ENCODE measurements at places on chromosomes 4 and X.

DNA sequence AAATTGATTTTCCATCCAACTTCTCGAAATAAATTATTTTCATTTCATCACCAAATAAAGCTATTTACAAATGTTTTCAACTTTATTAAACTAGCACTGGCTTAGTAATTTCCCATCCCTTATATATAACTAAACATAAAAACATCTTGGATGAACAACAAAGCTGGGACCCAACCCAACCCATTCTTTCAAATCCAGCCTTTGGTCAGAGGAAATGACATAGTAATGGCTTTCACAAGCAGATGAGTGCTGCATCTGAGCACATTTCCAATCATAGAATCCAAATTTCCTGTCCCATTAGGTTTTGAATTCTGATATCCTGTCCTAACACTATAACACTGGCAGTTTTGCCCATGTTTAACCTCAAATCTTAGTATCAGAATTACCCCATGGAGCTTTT, 7.9 kb upstream of the EMCN start:
- DNase-seq: no peak

DNA sequence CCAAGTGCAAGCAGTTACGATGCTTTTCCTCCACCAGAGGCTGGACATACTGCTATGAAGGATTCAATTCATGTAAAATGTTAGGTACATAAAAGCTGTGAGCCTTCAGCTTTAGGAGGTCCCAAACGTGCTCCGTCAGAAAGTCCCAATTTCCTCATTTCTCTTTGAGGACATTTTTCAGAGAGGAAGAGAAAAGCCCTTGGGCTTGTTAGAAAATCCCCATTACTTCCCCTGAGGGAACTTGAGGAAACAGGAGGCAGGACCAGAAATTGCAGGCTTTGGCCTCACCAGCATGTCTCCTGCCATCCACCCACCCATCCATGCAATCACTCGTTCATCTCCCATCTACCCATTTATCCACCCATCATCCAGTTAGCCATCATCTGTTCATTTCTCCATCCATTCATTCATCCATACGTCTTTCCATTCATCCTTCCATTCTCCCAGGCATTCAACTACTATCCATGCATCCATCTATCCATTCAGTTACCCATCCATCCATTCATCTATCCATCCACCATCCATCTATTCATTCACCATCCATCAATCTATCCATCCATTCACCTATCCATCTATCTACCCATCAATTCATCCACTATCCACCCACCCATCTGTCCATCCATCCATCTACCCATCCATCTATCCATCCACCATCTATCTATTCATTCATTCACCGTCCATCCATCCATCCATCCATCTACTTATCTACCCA, 223.5 kb downstream of the AFAP1 start:
- DNase-seq: no peak

DNA sequence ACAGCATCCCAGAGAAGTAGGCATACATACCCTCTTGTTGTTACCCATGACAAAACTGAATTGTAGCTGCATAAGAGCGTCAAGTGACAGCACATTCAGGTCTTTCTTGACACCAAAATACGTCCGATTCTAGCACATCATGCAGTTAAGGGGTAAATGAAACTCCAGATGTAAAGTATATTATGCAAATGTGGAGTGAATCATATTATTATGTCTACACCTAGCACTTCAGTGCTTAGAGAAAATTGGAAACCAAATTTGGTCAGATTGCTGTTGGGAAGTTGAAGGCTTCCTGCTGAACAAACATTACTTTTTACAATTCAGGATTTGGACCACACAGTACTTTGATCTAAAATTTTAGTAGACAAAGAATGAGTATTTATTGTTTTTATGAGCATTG, 24.2 kb upstream of the LEF1 start:
- no peak for DNase-seq

- DNase-seq: no peak
Observed at GRCh38 chr4:14151101-14151500, 523.6 kb upstream of the BOD1L1 start.

DNA sequence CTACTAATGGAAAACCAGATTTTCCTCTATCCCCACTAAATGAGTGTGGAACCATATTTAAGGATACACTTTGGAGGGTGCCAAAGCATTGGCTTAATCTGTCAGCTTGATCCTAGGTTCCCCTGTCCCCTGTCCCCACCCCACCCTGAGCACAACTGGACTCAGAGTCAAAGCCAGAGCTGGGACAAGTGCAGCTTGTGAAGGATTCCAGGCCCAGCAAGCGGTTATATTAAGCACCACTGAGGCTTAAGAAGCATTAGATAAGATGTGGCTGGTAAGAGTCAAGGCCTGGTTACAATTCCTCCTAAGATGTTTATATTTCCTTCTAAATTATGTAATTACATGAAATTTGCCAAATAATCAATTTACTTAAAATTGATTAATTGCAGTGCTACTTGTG, 350.0 kb upstream of the GATB start:
- DNase-seq: no peak

GRCh38 chr4:17426222-17426621, 85.7 kb downstream of the QDPR start:
- no peak for DNase-seq

- DNase-seq: no peak
Observed at GRCh38 chr4:184282895-184283654, 65.4 kb upstream of the ENPP6 start.

- no peak for DNase-seq
Observed at GRCh38 chr4:17152941-17153540, 254.6 kb upstream of the LDB2 start.

DNA sequence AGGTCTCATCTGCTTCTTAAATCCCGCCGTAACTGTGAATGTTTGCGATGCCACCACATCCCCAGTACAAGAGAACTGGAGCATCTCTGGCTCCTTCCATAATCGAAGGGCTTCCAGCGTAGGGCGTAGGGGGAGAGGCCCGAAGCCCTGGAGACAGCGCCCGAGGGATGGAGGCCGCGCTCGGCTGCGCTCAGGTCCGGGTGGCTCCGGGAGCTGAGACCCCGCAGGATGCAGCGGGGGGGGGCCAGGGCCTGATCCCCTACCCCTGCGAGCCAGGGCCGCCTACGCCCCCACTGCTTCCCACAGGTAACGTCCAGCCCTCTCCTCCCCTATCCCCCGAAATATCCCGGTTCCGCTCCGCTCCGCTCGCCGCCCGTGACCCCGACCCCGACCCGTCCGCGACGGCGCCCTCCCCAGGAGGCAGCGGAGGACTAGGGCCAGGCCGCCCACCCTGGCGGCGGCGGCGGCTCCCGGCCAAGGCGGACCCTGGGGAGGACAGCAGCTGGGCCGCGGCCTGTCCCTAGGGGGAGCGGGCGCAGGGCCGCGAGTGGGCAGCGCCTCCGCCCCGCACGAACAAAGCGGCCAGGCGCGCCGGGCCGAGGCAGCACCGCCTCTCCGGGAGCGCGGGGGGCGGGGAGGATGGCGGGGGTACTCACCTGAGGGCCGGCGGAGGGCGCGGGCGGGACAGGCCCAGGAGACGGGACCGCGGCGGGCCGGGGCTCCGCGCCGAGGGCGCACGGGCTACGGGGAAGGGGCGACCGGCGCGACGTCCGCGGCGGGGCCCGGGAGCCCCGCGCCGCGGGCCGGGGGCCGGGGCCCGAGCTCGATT, 723 bp downstream of the WDFY3 start:
- peak; percentile 70 for DNase-seq

DNA sequence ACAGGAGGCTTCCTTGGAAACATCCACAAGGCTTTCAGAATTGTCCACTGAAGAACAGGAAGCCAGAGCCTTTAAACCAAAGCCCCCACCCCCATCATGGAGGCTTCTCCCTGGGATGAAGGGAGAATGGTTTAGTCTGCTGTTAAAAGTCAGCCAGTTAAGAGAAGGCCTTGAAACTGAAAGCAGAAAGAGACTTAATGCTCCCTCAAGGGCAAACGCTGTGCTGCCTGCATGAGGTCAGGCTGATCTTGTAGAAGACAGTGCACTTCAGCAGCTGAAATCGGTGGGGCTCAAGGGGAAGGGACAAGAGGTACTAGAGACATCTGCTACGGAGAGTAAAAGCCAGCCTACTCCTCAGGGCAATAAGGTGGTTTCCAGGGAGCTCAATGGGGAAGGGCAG, 69.0 kb downstream of the HPRT1 start:
- no peak for DNase-seq

- no peak for DNase-seq
Observed at GRCh38 chr4:2962614-2963174, 512 bp downstream of the NOP14 start.

- no peak for DNase-seq
Observed at GRCh38 chr4:22238742-22239141, 277.1 kb downstream of the ADGRA3 start.

DNA sequence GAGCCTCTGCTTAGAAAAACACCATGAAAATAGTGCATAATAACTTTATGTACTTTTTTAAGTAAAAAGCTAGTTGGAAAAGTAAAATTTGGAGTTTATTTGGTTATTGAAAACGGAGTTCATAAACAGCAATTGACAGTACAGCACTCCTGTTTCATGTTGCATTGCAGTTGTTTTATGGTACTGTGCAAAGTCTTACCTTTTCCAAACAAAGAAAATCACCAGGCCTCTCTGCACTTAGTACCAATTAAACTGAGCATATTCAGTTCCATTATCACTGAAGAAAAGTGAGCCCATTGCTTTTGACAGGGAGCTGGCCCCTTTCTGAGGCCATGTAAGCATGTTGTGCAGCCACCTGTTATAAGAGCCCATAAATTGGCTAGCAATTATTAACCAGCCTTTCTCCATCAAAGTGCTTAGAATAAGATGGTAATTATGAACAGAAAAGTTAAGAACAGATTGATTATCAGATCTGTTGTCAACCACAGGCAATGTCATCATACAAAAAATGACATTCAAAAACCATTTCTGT, 376.6 kb upstream of the EMCN start:
- no peak for DNase-seq

DNA sequence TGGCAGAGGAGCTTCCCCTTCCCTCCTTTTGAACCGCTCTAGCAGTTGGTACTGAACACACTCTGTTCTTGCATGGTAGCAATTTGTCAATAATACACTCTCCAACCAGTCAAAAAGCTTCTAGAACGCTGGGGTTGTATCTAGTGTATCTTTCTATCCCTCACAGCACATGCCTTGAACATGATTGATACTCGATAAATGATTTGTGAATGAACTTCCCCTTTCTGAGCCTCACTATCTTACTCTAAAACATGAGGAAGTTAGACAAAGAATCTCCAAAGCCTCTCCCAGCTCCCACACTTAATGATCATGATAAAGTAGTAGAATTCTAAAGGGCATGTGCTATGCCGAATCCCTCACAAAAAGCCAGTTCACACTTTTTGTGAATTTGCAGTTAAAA, 64.4 kb downstream of the DLG3 start:
- no peak for DNase-seq

- no peak for DNase-seq
Observed at GRCh38 chr4:139603576-139604410, 47.8 kb upstream of the SETD7 start.

DNA sequence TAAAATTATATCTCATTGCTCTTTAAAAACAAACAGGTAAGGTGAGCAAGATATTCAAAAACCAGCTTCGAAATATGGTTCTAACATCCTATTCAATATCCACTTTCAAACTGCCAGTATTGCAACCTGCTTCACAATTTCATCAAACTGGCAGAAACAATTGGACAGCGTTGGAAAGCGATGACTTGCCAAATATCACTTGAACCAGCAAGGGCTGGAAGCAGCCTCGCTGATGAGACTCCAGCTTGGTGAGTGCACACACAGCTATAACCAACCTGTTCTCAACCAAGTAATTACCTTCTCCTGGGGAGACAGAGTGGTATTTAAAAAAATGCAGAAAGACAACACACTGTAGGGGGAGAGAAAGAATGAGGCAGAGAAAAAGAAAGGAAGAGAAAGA, 155.8 kb upstream of the RAI2 start:
- DNase-seq: no peak

- no peak for DNase-seq
Observed at GRCh38 chr4:17447056-17447455, 64.8 kb downstream of the QDPR start.

- no peak for DNase-seq
Observed at GRCh38 chr4:80387390-80388283, 52.1 kb downstream of the CFAP299 start.

- DNase-seq: no peak
Observed at GRCh38 chr4:152460488-152460887, 75.4 kb downstream of the FBXW7 start.

DNA sequence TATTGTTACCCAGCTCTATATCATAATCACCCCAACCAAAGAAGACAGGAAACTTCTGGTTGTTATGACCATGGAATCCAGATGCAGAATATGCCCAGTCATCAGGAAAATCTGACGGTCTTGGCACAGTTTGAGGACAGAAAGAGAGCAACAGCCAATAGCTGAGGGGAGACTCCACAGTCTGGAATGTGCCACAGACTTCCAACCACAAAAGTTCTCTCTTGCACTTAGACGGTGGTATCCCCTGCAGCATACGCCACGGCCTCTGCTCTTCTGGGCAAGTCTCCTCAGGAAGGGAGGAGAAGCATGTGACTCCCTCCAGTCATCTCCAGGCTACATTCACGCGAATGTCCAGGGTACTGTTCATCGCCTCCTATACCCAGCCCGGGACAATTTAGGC, 18.4 kb downstream of the ZNF827 start:
- DNase-seq: no peak

DNA sequence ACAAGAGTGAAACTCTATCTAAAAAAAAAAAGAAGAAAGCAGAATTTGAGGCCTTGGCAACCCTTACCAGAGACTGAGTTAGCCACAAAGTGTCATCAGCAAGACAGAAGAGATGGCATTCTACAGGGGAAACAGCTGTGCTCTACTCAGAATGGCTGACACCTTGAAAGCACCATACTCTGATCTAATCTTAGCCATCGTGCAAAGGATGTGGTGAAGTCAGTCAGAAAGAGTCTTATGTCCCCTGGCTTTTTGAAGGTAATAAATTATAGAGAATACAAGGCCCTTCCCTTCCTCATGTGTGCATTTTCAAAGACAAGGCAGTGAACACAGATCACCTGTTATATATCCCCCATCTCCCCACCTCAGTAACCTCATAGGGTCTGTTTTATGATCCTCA, 13.2 kb downstream of the CLNK start:
- DNase-seq: no peak

- no peak for DNase-seq
Observed at GRCh38 chr4:112847781-112848180, 201.7 kb upstream of the ANK2 start.

GRCh38 chr4:40739347-40739746, 10.4 kb upstream of the NSUN7 start:
- DNase-seq: no peak

DNA sequence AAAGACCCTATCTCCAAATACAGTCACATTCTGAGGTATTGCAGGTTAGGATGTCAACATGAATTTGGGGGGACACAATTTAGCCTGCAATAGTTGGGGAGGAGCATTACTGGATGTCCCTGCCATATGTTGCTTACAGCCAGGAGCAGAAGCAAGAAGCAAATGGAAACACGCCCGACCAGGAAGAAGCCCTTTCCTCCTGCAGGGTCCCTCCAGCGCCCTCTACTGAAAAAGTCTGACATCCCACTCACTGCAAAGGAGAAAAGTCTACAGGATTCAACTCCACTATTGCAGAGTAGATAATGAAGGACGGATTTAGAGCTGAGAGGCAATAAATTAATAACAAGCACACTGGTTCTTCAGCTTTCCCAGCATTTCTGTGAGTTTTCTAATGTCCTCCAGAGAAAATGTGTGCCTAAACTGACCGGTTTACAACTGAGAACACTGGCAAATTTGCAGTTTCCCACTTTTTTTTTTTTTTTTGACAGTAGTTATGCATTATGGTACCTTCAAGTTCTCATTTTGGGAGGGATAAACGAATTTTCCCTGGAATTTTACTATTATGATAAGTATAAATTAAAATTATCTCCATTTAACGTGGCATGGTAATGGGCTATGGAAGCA, 31.7 kb downstream of the COQ2 start:
- peak; percentile 55 for DNase-seq

Measured in tibial artery (tissue), 4 donors.